ENCODE measurements at places on chromosomes 13 and 19.

GRCh38 chr13:47268270-47268669, 371.4 kb upstream of the HTR2A start:
- DNase-seq: no peak

DNA sequence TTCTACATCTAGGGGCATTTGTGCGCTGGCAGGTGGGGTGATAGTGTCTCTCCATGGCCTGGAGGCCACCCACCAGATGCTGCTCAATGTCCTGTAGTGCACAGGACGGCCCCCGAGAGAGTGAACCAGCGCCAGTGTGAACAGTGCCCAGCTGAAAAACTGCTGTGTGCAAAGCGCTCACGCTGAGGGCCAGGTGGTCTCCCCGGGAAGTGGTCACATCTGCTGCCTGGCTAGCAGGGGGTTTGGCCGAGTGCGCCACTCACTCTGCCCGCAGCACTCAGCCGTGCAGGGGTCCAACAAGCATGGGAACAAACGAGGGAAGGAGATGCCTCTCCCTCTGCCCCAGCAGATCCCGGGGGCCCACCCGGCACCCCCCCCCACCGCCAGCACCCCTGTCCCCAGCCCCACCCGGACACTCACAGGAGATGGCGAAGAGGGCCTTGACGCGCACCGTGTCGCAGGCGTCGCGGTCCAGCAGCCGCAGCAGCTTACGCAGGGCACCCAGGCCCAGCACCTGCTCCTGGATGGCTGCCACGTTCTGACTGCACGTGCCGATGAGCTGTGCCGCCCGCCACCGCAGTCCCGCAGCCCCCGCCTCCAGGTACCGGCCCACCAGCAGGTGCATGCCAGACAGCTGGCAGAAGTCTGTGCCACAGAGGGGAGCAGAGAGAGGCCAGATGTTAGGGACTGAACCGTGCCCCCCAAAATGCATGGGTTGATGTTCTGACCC, 5.8 kb downstream of the HSPBP1 start:
- no peak for DNase-seq

DNA sequence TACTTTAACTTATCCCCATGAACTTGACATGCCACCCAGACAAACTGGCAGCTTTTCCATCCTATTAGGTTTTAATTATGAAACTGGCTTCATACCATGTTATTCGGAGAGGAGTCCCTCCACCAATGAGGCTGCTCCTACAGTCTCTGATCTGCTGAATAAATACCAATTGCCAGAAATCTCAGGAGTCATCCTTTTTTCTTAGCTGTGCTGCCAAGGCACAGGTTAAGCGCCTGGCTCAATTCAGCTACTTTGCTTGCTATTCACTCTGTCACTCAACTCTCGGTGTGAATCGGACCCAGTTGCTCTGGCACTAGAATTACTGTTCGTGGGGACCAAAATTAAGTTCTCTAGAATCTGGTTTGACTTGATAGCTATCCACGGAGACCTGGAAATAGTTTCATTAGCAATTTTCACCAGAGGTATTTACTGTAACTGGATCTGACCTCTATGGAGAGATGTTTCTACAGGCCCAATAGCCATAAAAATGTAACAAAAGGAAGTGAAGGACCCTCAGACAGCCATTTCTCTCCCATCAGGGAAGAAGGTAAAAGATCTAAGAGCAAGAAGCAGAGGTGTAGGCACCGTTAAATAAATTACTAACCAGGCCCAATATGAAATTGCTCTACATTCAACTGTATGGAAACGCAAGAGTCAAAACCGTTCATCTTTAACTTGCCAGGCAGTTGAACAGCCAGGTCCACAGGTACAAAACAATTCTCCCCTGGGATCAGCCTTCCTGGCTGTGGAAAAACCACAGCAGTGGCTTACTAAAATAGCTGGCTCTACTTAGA, 5.4 kb downstream of the ZC3H4 start:
- DNase-seq: no peak

DNA sequence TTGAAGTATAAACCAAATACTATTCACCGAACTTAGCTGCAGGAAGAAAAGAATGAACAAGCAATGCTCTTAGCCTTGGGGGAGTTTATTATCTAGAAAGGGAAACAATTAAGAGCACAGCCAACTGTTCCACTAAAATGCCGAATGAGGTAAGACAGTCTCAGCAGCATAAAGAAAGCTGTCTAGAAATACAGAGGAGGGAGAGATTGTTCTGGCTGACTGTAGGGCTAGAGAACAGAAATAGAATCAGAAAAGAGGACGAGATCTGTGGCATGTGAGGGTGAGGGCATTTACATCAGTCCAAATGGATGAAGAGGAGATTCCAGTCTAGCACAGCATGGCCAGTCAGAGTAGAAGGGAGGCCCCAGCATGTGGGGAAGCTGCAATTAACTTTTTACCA, 56.8 kb upstream of the TNFRSF19 start:
- no peak for DNase-seq

- no peak for DNase-seq
Measured at GRCh38 chr19:40217934-40218890, at the start of gene TTC9B. Gene TTC9B, minus strand, starts transcription at chr19:40218384. Its CDS starts 3 bp downstream, at chr19:40218381.

- DNase-seq: no peak
Measured at GRCh38 chr19:13610039-13610691, 103.9 kb upstream of the CACNA1A start.

All from psoas muscle (tissue), 8 donors.